Fibroblast of skin of back (primary cell): ENCODE measurements at places on chromosomes 4 and X.
A peak's percentile ranks its signal among the peaks of the same experiment; 100 is the strongest.

- DNase-seq = no peak
Measured at GRCh38 chrX:105006103-105006502, 214.4 kb downstream of the TEX13A start.

DNA sequence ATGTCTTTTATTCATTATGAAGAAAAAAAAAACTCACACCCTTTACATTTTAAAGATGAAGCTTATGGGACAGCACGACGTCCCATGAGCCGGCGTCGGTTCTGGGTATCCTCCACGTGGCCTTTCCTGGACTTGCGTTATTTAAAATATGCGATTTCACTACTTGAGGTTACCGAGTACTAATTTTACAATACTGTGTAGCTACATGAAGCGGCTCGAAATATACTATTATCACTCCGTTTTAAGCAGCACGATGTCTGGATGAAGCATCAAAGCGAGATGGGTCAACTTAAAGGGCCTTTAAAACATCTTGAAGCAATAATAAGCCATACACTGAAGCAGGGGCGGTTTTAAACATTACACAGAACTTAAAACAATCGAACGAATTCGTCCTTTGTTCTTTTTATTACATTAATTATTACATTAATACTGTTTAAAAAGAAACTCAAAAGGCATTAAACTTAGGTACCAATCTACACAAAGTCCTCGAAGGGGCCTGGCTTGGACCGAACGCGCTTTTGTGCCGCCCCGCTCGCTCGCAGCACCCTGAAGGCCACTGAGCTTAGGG lies 1.4 kb upstream of the KLF3 start:
- peak; percentile 33 for DNase-seq

GRCh38 chr4:54651050-54651449 lies 6.7 kb upstream of the KIT start:
- no peak for DNase-seq

DNA sequence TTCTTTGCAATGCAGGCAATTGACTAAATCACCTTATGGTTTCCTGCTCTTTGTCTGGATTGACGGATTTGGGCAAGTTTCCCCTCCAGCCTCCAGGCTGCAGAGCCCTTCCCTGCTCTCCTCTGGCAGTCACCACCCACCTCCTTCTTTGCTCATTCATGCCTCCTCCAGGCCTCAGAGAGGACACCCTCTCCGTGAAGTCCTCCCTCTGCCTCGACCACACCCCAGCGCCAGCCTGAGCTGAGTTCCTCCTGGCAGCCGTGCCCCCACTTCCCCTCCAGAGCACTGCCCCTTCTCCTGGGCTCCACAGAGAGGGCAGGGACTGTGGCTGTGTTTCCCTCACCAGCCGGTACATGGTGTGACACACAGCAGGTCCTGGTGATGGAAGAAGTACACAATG lies 53.7 kb downstream of the DCTD start:
- no peak for DNase-seq

GRCh38 chr4:185307136-185307950 lies 88.4 kb downstream of the LRP2BP start:
- DNase-seq = peak; percentile 17

GRCh38 chr4:110982486-110982885 lies 359.6 kb upstream of the PITX2 start:
- peak; percentile 41 for DNase-seq

DNA sequence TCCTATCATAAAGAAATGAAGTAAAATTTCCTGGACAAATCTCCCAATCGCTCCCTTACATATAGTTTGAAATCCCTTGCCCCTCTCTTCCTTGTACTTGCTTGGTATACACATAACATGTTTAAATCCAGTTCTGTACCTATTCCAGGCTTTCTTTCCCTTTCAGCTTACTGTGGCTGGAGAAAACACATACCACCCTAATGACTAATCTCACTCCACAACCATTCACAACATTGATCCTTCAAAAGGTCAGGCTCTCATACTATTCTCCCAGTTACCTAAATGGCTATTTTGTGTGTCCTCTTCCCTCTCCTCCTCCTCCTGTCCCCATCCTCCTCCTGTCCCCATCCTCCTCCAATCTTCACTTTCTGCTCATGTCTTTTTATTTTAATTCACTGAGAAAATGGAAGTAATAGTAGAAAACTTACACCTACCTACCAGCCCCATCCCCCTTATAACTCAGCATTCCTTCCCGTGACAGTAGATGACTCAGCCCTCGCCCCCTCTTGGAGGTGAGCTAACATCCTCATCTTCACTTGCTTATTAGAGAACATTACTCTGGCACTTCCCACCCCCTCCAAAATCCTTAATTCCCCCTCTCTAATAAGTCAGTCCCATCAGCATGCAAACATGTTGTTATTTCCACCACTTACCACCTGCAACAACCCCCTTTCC lies 77.5 kb downstream of the IL15 start:
- DNase-seq = peak; percentile 46
